Activated T-helper 2 cell treated with anti-CD3 and anti-CD28 coated beads, Interferon-gamma antibody, Interleukin-2, Interleukin-4, amounts not matched to agents 10 μg/mL and 5 μg/mL and 100 μg/mL, durations not matched to agents 14 hours and 24 hours and 36 hours (primary cell): ENCODE measurements at places on chromosomes 16 and 17.

GRCh38 chr16:11160676-11161115, 95.3 kb downstream of the SOCS1 start:
- DNase-seq = no peak

DNA sequence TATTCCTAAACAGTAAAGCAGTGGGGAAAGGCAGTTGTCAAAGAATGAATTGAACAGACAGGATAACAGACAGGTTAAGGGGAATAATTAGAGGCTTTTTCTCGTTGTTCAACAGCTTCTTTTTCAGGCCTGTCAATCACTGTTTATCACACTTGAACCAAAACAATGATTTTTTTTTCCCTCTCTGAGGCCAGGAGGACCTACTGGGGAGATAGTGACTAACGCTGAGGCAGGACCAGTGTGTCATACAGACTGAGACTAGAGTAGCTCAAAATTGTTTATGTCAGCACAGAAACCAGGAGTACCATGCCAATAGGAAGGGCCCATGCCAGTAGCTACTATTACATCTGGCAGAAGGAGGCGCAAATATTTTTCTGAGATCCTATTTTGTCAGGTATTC, 41.3 kb upstream of the NLK start:
- no peak for DNase-seq

GRCh38 chr17:57732062-57732461, 13.0 kb downstream of the CCDC182 start:
- no peak for DNase-seq

- DNase-seq = no peak
Observed at GRCh38 chr16:62033065-62033464, 3.2 kb downstream of the CDH8 start.
